ENCODE measurements at places on chromosomes 6 and 20. TPM values are rescaled to one million over a fixed set of nuclear protein-coding genes. Genes with fewer than 3 reads are reported as not detected.
A peak's percentile ranks its signal among the peaks of the same experiment; 100 is the strongest.

- no peak overlapping the region for H3K27ac ChIP-seq
- no peak overlapping the region for H3K4me3 ChIP-seq
- H3K36me3 ChIP-seq, result no peaks in the 10 kb centered on the region
- no peak for DNase-seq
Observed at GRCh38 chr6:70404658-70405057, 8.7 kb upstream of the FAM135A start.

DEFB132 gene
- total RNA-seq, result not detected

DNA sequence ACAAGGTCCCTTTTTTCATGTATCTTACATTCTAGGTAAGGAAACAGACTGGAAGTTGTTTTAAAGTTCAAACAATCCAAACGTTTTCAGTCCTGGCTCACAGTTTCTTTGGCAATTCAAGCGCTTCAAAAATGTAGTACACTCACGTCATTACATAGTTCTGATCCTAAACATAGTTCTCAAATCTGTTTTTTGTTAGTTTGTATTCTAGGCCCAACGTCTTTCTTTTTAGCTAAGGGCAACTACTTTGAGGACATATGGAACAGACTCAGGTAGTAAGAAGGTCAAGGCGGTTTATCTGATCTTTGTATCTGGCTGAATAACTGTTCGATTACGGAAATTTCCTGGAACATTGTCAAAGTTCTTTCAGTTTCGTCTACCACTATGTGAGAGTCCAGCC, 36.9 kb upstream of the PLCB4 start:
- DNase-seq, result no peak
- H3K4me3 ChIP-seq, result no peak overlapping the region
- no peak overlapping the region for H3K27ac ChIP-seq
- H3K36me3 ChIP-seq, result no peaks in the 10 kb centered on the region

DNA sequence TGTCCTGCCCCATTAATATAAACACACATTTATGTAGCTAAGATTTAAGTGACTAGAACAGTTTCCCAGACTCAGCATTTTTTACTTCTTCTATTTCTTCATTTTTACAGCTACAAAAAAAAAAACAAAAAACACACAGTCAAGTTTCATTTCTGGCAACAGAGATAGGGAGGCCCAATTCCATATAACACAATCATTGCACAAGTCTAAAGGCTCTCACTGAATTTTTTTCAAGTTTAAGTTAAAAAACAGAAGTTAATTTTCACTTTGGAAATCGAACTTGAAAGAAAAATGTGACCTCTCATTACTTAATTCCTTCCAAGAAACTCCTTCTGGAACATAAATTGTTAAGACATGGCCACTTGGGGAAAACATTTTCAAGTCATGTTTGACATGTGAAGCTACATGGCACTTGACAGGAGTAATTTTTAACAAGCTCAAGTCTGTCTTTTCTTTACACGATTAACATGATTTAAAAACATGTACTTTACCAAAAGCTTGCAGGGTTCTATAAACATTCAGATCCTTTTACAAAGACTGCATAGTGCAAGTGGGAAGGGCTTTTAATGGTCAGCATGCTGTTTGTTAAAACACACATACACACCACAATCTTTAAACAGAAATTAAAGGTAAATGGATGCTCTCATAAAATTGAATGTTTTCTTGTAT, 100.1 kb upstream of the CCDC28A start:
- H3K4me1 ChIP-seq, result no peaks in the 10 kb centered on the region
- H3K27me3 ChIP-seq, result no peaks in the 10 kb centered on the region
- no peaks in the 10 kb centered on the region for H3K36me3 ChIP-seq
- H3K27ac ChIP-seq, result no peak overlapping the region

DNA sequence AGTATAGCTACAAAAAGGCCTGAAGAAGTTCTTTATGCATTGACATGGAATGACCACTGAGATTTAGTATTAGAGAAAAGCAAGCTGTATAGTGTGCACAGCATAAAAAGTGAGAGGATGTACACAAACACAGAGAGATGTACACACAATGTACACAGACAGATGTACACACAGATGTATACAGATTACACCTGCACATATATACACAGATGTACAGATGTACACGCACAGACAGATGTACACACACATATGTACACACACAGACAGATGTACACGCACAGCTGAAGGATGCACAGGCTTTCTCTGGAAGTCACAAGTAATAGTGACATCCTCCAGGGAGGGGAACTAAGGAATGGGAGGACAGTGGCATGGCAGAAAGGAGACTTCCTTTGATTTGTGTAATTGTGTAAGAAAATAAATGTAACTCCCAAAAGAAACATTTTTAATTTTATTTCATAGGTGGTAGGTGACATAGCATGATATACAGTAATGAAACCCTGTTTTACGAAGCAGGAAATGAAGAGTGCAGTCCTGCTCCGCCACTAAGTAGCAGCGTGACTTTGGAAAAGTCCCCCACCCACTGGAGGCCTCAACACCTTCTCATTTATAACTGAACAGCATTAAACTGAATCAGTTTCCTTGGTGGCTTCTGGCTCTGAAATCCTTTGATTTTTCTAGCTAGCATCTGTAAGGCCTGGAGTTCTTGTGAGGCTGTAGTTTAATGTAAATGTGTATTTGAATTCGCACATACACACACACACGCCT, 14.1 kb downstream of the NFATC2 start:
- peak overlapping the region; percentile 84 for H3K27ac ChIP-seq
- no peaks in the 10 kb centered on the region for H3K27me3 ChIP-seq
- H3K4me1 ChIP-seq, result peaks cover 81% of the 10 kb centered on the region
- H3K4me3 ChIP-seq, result peak overlapping the region; percentile 84

STMN3 gene
- total RNA-seq, result 64.6 TPM
